ENCODE measurements at places on chromosomes 1 and 21.

GRCh38 chr1:18458133-18459092 is 22.3 kb upstream of the KLHDC7A start:
- no peak for DNase-seq

- no peak for DNase-seq
Observed at GRCh38 chr1:43171312-43171875, 696 bp downstream of the EBNA1BP2 start.

DNA sequence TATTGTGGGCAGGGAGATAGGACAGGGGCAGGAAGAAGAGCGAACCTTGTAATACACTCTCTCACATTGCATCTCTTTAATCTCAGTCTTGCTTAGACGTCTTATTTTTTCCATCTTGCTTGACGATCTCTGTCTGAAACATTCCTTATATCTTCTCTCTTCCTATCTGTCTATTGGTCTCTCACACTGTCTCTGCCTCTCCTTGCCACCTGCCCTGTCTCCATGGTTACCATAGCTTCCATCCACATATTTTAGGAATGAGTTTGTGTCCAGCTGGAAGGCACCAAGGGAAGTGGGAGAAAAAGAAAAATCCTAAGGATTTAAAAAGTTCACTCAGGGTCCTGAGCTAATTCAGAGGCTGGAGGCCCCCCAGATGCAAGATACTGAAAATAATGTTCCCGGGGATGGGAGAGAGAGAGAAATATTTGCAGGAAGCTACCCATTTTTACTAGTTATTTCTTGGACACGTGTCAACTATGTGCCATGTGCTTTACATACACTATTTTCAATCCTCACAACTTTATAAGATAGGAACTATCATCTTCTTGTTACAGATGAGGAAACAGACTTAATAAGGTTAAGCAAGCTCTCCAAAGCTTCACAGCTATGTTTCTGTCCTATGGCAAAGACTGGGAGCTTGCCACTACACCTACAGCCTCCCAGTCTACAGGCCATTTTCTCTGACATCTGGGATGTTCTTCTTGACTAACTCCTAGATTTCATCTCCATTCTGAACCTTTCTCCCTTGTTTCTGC is 933 bp downstream of the ANKRD34A start:
- no peak for DNase-seq

DNA sequence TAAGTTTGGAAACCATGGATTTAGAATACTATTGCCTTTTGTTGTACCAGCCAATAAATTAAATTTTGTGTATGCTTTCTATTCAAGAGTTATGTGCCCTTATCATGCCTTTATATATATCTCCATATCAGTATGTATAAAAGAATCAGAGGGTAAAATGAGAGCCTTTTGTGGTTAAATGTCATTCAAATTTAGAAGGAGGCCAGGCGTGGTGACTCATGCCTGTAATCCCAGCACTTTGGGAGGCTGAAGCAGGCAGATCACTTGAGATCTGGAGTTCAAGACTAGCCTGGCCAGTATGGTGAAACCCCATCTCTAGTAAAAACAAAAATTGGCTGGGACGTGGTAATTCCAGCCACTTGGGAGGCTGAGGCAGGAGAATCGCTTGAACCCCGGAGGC is 88.9 kb downstream of the XPR1 start:
- no peak for DNase-seq

GRCh38 chr1:8858888-8859706 is 19.4 kb downstream of the ENO1 start:
- DNase-seq: peak; percentile 60

- DNase-seq: no peak
Observed at GRCh38 chr1:199170711-199171110, 531.9 kb downstream of the PTPRC start.

- no peak for DNase-seq
Observed at GRCh38 chr1:22925111-22925510, 47.6 kb downstream of the LACTBL1 start.

GRCh38 chr21:43362915-43363314 is 64.0 kb downstream of the SIK1 start:
- no peak for DNase-seq

- no peak for DNase-seq
Observed at GRCh38 chr21:25871566-25871965, 136.8 kb downstream of the GABPA start.

DNA sequence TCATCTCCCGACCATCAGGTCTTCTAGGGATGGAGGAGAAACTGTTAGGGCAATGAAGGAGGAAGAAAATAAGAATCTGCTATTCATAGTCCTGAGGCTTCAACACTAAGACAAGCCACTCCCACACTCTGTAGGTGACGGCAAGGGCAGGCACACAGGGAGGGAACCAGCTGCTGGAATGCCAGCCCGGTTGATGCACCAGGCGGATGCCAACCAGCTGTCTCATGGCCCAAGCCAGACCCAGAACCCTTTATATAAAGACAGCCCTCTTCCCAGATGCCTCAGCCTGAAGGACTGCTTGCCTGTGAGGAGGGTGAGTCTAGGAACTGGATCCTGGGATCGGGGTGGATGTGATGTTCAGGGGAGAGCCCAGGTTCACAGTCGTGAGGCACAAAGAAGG is at the start of gene KPRP:
Gene KPRP, plus strand, starts transcription at position 279 of the 400 bp plus-strand sequence. CDS start 1,564 bp downstream, outside the sequence.
- DNase-seq: no peak

DNA sequence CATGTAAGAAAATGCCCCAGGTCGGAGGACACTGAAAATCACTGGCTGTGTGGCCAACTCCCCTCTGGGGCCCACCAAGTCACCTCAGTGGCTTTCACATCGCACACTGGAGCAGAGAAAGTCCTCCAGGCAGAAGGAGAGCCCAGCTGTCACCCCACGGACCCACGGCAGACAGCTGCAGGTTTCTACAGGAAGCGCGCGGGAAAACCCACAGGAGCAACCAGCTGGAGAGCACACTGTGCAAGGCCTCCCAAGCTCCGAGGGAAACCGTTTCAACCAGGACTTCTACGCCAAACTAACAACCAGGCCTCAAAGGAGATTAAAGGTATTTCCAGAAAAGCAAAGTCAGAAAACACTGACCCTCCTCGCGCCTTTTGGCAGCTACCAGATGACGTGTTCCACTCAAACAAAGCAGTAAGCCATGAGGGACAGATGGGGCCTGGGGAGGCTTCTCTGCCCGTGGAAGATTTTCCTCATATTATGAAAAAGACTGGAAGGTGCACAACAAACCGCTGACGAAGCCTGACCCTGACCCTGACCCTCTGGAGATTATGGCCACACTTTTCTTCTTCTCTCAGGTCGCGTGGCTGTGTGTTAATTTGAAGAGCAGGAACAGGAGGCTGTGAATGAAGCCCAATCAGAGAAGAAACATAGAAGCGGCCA is 21.0 kb downstream of the WDR4 start:
- DNase-seq: no peak

GRCh38 chr21:25283720-25284119 is 323.6 kb downstream of the MRPL39 start:
- no peak for DNase-seq

GRCh38 chr1:112698366-112699310 is 8.3 kb downstream of the RHOC start:
- DNase-seq: no peak

DNA sequence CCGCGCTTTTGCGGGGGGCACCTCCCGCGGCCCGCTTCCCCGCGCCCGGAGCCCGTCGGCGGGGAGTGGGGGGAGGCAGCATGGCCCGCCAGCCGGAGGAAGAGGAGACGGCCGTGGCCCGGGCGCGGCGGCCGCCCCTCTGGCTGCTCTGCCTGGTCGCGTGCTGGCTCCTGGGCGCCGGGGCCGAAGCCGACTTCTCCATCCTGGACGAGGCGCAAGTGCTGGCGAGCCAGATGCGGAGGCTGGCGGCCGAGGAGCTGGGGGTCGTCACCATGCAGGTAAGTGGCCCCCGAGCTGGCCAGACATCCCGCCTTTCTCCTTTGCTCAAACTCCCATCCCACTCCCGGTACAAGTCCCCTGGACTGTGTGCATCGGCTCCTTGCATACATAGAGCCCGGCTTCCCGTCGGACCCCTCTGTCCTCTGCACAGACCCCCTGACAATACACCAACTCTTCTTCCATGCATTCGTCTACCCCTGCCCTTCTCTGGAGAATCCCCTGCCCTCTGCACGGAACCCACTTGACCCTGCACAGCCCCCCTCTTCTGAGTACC is 812 bp downstream of the CACHD1 start:
- DNase-seq: no peak

GRCh38 chr1:231721436-231721835 is 94.8 kb downstream of the DISC1 start:
- DNase-seq: no peak

DNA sequence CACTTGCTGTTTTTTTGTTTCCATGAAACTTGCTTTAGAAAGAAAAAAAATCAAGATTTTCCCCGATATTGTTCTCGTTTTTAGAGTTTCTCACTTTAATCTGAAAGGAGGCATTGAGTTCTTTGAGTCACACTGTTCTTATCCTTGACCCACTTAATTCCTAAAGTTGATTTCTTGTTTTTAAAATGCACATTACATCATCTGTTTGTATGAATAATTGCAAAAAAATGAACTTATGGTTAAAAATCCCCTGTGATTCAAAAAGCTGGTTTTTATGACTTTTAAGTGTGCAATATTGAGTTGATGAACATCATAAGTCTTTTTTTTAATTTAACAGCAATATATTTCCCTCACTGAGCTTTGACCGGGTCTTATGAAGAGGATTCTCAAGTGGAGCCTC is 131.6 kb downstream of the SNX7 start:
- no peak for DNase-seq

All from CD4-positive, CD25-positive, alpha-beta regulatory T cell (primary cell).